ENCODE measurements at places on chromosomes 12 and 14.

GRCh38 chr12:63918800-63919300 lies 74.3 kb downstream of the SRGAP1 start:
- DNase-seq, result no peak

DNA sequence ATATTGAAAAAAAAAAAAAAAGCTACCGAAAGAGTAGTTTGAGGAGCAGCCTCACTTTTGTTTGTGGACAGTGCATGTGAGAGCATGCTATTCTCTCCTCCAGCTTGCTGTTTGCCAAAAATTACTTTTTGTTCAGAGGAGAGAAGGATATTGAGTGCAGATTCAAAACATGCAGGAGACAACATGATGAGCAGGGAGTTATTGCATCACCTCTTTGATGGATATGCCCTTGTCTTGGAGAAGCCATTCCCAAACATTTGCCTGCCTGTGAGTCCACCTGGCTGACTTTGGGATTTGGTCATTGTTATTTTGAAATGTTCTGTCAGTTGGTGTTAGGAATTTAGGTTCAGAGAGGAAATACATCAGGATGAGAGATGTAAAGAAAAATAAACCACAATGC lies 2.4 kb downstream of the C12orf75 start:
- no peak for DNase-seq

GRCh38 chr12:127781336-127781735 lies 485.6 kb upstream of the TMEM132C start:
- DNase-seq, result no peak

- DNase-seq, result no peak
Measured at GRCh38 chr14:33897878-33898535, 52.9 kb downstream of the EGLN3 start.

- no peak for DNase-seq
Measured at GRCh38 chr12:67382241-67382871, 113.2 kb downstream of the CAND1 start.

DNA sequence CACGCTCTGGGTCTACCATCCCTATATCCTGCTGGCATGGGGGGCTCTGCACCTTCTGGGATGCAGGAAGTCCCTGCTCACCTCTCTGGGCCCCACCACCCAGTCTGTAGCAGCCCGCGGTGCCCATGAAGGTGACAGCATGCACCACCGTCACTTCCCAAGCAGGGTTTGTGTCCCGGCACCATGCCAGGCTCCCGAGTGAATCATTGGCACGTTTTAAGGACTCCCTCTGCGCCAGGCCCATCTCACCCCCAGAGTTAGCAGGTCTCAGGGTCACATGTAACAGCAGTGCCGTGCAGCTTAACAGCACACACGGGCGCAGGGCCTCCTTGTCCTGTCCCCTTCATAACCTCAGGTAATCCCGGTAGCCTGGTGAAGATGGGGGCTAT lies 19.9 kb downstream of the SETD1B start:
- no peak for DNase-seq

- no peak for DNase-seq
Measured at GRCh38 chr12:29902043-29902442, 118.3 kb upstream of the TMTC1 start.

DNA sequence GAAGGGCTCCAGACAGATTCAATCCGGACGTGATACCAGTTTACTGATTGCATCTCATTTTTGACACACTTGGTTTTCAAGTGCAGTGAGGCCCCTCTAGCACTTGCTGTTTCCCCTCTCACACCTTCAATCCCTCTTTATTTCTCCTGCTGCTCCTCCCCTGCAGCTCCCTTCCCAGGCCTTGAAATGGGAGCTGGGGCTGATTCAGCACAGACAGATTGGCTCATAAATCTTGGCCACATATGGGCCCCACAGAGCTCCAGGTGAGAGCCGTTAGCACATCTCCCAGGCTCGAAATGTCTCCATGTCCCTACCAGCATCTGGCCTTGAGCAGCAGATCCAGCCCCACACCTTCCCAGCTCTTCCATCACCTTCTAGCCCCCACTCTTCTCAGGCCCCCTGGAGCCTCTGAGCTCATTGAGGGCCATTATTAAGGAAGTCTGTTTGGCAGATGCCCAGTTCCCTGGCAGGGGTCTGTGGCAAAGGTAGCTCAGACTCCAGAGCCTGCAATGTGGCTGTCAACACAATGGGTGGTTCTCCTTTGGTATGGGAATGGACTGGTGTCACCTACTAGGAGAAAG lies 220.3 kb upstream of the FKBP4 start:
- DNase-seq, result no peak

GRCh38 chr12:18221726-18222125 lies 39.6 kb upstream of the PIK3C2G start:
- DNase-seq, result no peak

GRCh38 chr12:26280869-26281268 lies 85.5 kb downstream of the SSPN start:
- DNase-seq, result no peak

DNA sequence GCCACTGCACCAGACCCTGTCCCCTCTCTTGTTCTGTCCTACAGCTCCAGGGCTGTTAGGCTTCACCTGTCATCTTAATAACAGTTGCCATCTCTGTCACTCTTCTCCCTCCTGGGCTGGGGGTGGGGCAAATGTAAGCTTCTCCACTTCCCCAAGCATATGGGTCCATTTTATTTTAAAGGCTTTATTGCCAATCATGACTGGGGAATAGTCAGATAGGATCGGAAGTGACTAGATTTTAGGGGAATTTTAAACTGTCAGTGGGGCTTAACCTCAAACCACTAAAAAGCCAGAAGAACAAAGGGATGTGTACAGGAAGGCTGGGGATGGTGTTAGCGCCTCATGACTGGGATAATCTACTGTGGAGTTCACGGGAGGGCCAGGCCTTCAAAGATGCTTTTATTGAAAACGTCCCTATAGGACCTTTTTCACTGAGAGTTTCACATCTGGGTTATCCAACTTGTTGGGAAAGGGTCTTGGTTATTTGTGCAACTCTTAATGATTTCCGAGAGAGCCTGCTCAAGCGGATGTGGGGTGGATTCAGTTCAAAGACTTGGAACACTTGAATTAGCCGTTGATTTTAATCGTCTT lies 41.6 kb downstream of the CHST11 start:
- DNase-seq, result no peak

DNA sequence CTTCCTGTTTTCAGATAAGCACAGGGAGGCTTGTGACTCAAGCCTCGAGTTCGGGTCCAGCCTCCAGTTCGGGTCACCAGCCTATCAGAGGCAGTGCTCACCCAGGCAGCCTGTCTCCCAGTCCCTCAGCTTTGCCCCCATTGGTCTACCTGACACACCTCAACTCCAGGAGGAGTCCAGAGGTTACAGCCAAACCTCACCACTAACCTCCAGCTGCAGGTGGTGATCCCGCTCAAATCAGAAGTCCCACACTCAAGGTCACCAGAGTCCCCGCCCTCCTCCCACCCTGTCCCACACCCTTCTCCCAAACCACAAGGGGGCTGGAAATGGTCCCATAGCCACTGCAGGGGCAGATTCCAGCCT lies 42.1 kb downstream of the KDM2B start:
- DNase-seq, result no peak

Measured in T-helper 2 cell (primary cell).